CD4-positive, alpha-beta T cell treated with Interleukin-6 for 4 hours (primary cell): ENCODE measurements at places on chromosomes 1 and 21.

DNA sequence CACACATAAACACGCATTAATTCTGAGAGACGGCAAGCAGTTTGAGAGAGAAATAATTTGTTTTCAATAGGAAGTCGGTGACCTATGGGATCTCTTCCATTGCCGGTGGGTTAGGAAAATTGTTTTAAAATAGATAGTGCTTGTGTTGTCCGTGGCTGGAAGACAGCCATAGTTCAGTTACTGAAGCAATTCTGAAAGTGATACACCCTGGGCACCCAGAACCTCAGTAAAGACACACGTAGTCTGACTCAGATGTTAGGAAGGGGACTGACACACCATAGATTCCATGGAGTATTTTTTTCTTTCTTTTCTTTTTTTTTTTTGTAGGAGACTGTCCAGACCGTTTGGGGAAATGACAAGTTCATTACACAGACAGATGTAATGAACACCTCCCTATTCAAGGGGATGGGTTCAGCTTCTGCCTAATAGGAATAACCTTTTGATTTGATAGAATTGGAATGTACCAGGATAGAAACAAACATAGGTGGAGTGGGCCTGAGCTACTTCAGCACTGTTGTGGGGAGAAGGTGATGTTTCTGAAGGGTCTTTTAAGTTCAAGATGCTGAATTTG is 1.6 kb downstream of the C1orf21 start:
- DNase-seq: no peak

GRCh38 chr1:223474804-223475203 is 81.6 kb downstream of the CCDC185 start:
- DNase-seq: no peak

GRCh38 chr1:19866758-19867157 is 15.4 kb upstream of the OTUD3 start:
- DNase-seq: no peak

DNA sequence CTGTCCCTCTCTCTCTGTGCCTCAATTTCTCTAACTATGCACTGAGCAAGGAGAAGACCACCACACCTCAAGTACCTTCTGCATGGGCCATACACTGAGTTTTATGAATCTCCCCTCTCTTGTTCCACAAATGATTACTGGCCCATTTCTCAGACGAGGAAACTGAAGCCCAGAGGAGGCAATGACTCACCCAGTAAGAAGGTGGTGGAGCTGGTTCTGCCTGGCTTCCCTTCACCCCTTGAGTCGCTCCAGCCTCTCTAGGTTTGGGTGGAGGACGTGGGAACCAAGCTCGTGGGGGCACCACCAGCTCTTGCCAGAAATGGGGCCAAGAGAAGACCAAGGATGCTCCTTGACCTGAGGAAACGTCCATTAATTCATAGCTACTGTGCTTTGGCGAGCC is 21.3 kb upstream of the RUNX3 start:
- DNase-seq: no peak

GRCh38 chr1:71919811-71920509 is 362.4 kb downstream of the NEGR1 start:
- DNase-seq: no peak

- DNase-seq: no peak
These were observed 8.7 kb downstream of the SORT1 start for GRCh38 chr1:109388884-109389637.

GRCh38 chr21:42988236-42988965 is 14.0 kb downstream of the PKNOX1 start:
- DNase-seq: no peak

DNA sequence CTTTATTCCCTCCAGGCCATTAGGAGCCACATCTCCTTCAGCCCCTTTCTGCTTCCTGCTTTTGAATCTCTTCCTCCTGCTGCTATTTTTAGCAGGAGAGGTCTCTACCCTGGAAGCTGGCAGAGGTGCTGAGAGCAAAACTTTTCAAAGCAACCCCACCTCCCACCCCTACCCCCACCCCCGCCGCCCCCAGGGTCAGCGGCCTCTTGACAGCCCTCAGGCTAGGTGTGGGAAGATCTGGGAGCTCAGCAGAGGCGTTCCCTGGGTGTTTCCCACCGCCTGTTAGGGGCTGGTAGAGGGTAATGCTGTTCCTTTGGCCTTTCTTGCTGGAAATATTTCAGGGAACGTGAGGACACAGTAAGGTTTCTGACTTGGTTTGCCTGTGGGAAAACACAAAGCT is 112.5 kb upstream of the CACHD1 start:
- DNase-seq: no peak

DNA sequence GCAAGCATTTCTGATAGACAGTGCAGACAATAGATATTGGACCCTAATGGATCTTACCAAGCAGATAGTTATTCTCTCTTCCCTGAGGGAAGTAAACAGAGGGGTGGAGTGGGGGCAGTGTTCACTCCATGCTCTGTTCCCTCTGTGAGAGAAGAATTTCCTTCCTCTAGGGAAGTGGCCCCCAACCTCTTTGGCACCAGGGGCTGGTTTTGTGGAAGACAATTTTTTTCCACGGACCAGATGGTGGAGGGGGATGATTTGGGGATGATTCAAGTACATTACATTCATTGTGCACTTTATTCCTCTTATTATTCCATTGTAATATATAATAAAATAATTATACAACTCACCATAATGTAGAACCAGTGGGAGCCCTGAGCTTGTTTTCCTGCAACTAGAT is 459.9 kb downstream of the ADGRL2 start:
- DNase-seq: no peak

DNA sequence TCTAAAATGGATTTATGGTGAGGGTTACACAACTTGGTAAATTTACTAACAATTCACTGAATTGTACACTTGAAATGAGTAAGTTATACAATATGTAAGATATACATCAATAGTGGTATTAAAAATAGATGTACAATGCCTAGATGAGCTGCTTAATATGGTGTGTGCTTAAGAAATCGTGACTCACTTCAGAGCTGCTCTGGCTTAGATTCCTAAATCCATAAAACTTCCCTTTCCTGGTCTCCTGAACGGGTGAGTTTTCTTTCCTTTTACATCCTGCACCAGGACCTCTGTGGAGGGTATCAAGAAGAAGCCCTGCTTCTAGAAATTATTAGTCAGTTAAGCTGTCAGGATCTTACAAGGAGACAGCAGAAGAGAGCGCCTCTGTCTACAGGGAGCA is 30.4 kb downstream of the H3-3A start:
- DNase-seq: no peak

DNA sequence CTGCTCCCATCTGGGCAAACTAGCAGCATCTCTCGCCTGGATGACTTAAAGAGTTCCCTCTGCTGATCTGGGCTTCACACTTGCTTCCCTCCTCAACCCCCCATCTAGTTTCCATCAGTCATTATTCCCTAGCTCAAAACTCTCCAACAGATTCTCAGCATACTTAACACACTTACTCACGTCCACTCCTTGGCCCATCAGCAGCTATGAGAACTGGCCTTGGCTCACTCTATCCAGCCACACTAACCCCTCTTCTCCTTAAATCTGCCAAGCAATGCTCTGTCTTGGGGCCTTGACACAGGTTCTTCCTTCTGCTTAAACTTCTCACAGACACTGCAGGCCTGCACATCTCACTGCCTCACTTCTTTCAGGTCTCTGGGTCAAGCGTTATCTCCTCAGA is 41.6 kb downstream of the GNG12 start:
- DNase-seq: no peak

GRCh38 chr1:44652445-44653106 is 21.7 kb downstream of the TMEM53 start:
- peak; percentile 78 for DNase-seq

GRCh38 chr1:117572546-117572945 is 33.3 kb upstream of the TENT5C start:
- peak; percentile 57 for DNase-seq

DNA sequence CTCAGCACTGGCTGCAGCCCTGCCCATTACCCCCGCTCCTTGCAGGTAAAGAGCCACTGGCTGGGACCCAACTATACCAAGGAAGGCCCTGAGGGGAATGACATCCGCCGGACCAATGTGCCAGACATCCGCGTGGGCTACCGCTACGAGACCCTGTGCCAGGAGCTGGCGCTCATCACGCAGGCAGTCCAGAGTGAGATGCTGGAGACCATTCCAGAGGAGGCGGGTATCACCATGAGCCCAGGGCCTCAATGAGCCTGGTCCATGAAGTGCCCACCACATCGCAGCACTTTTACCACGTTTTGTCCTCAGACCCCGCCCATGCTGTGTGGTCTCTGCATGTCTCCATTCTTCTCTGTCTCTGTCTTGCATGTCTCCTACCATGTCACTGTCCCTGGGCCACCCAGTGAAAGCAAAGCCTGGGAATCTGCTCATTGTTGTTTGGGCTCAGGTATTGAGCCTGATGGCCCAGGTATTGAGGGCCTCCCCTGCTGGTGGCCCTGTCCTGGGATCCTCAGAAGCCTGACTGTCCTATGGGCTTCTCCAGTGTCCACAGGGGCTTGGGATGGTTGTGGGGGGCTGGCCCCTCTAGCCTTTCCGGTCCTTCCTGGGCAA is 11.4 kb downstream of the AMPD2 start:
- no peak for DNase-seq

DNA sequence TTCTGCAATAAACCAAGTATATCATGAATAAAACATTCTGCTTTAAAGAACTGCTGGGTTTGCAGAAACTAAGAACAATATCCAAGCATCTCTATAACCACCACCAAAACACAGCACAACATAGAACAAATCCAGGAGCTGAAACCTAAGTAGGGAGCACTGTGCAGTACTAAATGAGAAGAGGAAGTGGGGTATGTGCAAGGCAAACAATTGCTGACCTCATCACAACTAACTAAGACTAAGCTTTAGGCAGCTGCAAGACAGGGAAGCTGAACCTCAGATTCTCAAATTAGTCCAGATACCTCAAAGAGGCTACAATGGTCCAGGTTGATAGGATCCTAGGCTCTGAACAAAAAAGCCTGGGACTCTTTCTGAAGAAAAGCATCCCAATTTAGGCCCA is 172.6 kb downstream of the SLC44A5 start:
- no peak for DNase-seq

DNA sequence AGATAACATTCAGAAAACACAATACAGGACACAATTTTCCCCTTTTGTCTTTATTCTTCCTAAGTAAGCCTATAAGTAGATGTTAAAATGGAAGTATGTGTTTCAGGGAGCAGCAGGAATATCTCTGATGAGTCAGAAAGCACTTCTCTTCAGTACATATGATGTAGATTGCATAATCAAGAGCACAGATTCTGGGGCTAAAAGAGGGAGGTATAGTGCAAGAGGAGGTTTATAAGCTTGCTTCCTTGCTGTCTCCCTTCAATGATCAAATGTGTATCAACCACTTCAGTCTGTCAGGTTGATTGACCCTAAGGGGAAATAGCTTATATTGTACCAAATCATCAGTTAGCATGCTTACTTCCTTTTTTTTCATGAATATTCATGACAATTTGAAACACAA is 822.8 kb downstream of the BRINP3 start:
- DNase-seq: no peak

- DNase-seq: no peak
These were observed at the start of gene HHIPL2 for GRCh38 chr1:222547944-222548671. HHIPL2 (minus strand) TSS chr1:222548104; CDS start chr1:222548044, 60 bp downstream.

GRCh38 chr1:99685516-99686180 is 39.7 kb downstream of the PALMD start:
- DNase-seq: peak; percentile 20

DNA sequence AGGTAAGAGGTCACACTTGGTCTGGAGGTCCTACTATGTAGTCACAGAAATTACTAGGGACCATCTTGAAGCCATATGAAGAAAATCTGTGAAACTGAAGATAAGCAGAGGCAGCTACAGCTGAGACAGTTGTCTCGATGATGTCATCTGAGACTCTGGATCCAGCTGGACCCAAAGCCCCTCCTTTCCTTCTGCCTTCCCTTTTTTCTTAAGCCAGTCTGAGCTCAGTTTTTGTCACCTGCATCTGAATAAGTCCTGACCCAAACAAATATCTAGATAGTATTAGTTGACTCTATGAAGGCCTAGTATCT is 143.3 kb downstream of the ETS2 start:
- DNase-seq: no peak

DNA sequence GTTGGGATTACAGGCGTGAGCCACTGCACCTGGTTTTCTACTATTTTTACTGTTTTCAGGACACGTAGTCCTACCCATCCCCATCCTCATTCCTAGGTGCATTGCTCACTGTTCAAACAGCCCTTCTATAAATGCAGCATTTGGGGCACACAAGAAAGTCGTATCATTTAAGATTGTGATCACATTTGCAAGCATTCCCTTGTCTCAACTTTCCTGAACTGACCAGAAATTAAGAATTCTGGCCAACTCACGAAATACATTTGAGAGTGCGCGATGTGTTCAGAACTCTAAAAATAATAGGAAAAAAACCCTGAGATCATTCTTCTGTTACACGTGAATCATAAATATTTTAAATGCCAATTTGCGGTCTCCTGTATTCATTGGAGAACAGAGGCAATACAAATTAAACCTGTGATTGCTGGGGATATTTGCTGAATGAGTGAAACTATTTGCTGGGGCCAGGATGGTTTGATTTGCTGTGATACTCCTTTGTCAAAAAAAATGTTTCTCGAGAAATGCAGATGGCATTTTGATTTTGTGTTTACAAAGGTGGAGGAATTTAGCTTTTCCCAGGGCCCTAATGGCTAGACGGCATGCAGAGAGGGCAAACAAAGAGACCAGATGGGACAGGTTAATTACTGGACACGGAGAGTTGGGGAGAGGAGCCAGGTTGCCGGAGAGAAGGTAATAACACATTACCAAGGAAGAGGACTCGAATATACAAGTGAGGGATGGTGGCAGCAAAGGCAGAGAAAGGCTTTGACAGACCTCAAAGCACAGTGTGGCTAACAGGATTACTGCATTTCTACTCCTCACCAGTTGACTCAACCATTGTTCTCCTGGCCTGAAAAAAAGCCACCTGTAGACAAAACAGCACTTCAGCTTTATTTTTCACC is 38.4 kb downstream of the STPG1 start:
- DNase-seq: no peak

DNA sequence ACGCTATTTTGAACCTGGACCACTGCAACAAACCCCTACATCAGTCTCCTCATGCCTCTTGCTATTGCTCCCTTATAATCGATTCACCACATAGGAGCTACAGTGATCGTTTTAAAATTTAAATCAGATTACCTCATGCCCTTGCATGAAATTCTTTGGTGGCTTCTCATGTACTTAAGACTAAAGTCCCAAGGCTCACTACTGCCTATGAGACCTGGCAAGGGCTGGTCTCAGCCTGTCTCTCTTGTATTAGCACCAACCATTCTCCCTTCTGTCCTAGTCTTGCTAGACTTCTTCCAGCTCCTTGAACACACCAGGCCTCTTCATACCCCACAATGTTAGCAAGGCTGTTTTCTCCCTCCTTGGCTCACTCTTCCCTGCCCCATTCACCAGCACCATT is 6.5 kb upstream of the GNPAT start:
- no peak for DNase-seq

DNA sequence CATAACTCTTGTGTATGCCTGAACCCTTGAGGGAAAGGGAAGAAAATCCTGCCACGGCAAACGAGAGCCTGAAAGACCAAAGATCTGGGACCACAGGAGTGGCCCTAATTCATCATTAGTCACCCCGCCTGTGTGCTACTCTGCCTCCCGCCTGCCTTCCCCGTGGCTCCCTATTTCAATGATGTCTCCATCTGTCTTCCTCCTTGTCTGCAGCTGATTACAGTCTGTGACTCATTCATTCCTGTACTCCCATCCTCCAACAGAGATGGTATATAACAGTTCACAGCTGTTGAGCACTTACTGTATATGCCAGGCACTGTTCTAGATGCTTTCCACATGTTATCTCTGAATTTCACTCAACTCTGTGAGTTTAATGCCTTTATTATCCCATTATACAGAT is 96.6 kb downstream of the SEC16B start:
- no peak for DNase-seq

- DNase-seq: no peak
These were observed 9.2 kb downstream of the RORC start for GRCh38 chr1:151822404-151822803.
